CMK (cell line): ENCODE measurements at places on chromosomes 12 and 14.

GRCh38 chr12:93279565-93280412 lies 97.9 kb upstream of the NUDT4 start:
- no peak for DNase-seq

- no peak for DNase-seq
Measured at GRCh38 chr12:12333407-12334366, 16.4 kb downstream of the MANSC1 start.

- DNase-seq = no peak
Measured at GRCh38 chr14:68951800-68952530, 27.1 kb downstream of the ACTN1 start.

GRCh38 chr14:38137005-38137404 lies 70.7 kb upstream of the SSTR1 start:
- no peak for DNase-seq

- no peak for DNase-seq
Measured at GRCh38 chr14:61119006-61119405, 138.0 kb downstream of the SLC38A6 start.

GRCh38 chr12:6532051-6532926 lies 2.0 kb upstream of the GAPDH start:
- DNase-seq = peak; percentile 87
